ENCODE measurements at places on chromosomes 6 and 20. TPM values are rescaled to one million over a fixed set of nuclear protein-coding genes. Genes with fewer than 3 reads are reported as not detected.

- peaks cover 5% of the 10 kb centered on the region for H3K27me3 ChIP-seq
- H3K27ac ChIP-seq, result no peak overlapping the region
- DNase-seq, result no peak
- H3K36me3 ChIP-seq, result no peaks in the 10 kb centered on the region
These were observed 348.9 kb upstream of the ZFP64 start for GRCh38 chr20:52540509-52540908.

DNA sequence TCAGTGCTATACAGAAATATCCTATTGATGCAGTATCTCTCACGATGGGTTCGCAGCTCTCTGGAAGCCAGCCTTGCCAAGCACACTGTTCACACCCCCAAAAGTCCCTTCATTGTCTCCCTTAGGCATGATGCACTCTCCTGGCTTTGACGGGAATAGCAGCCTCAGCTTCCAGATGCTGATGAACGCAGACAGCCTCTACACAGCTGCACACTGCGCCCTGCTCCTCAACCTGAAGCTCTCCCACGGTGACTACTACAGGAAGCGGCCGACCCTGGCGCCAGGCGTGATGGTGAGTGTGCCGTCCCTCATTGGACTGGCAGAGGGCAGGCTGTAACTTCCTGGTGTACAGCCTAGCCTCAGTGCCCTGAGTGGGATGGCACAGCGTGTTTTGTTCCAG, 60.0 kb upstream of the PBOV1 start:
- no peaks in the 10 kb centered on the region for H3K27me3 ChIP-seq
- no peak overlapping the region for H3K27ac ChIP-seq
- peaks cover 3% of the 10 kb centered on the region for H3K36me3 ChIP-seq
- H3K4me1 ChIP-seq, result no peaks in the 10 kb centered on the region

DNA sequence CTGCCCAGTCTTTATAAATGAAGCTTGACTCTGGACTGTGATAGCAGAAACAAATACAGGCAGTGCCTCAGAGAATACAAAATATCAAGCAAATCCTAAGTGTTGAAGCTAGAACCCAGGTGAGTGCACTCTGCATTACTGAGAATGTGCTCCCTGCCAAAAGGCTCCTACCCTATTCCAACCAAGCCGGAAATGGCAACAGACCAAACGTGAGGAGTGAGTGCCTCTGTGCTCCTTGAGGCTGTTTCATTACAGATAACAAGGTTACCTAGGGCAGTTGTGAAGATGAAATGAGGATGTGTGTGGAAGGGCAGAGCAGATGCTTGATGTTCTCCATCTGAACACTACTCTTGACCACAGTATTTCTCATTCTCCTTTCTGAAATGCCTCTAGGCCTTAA, 29.3 kb downstream of the SSR1 start:
- H3K36me3 ChIP-seq, result peaks cover 43% of the 10 kb centered on the region
- H3K27ac ChIP-seq, result no peak overlapping the region
- no peak overlapping the region for H3K4me3 ChIP-seq
- peaks cover 7% of the 10 kb centered on the region for H3K4me1 ChIP-seq
- DNase-seq, result no peak

DNA sequence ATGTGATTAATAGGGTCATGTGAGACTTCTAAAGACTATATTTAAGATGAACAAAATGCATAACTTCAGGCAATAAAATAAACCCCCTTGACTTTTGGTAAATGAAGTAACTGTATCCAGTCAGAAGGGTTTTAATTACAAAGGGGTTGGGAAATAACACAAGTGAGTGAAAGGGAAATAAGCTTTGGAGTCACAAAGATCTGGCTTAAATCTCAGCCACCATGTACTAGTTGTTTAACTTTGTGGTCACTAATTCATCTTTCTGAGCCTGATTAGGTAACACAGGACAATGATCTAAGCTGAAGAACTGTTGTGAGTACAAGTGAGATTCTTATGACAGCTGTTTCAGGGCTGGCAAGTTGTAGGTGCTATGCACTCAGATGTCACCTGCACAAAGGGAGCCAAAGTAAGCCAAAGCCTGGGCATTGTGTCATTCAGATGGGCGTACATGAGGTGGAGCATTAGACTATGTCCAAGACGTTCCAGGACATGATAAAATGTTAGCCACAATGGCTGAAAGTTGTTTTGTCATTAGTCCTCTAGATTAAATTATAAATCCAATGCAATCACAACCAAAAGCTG, 13.8 kb downstream of the TOMM34 start:
- H3K27me3 ChIP-seq, result no peaks in the 10 kb centered on the region
- H3K4me1 ChIP-seq, result no peaks in the 10 kb centered on the region
- no peak overlapping the region for H3K4me3 ChIP-seq
- no peak overlapping the region for H3K27ac ChIP-seq
- H3K36me3 ChIP-seq, result peaks cover 74% of the 10 kb centered on the region

C6orf52 gene
- total RNA-seq, result not detected

HACE1 gene
- total RNA-seq, result 26.0 TPM

Measured in suprapubic skin (tissue), 4 donors.